AG10803 (cell line): ENCODE measurements at places on chromosomes 6 and 20.

GRCh38 chr6:10084111-10084986 lies 330.5 kb downstream of the TFAP2A start:
- no peak for DNase-seq

GRCh38 chr6:138601128-138601527 lies 101.8 kb upstream of the NHSL1 start:
- peak; percentile 29 for DNase-seq

GRCh38 chr6:64520050-64520449 lies 884.4 kb downstream of the PHF3 start:
- peak; percentile 80 for DNase-seq

DNA sequence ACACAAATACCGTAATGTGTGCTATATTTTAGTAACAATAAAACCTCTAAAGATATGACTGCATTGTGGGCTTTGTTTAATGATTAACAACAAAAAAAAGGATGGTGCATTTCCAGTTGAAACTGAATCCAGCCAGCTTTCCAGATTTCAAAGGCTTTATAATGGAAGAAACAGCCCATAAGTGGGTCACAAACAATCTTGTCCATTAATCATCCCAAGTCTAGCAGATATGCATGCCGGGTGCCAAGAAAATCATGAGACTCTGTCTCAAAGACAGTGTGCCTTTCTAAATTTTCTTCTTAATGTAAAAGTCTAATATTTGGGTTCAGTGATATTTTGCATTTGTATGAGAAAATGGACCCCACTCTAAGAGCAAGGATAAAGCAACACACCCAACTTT lies 20.6 kb upstream of the LAMP5 start:
- no peak for DNase-seq

DNA sequence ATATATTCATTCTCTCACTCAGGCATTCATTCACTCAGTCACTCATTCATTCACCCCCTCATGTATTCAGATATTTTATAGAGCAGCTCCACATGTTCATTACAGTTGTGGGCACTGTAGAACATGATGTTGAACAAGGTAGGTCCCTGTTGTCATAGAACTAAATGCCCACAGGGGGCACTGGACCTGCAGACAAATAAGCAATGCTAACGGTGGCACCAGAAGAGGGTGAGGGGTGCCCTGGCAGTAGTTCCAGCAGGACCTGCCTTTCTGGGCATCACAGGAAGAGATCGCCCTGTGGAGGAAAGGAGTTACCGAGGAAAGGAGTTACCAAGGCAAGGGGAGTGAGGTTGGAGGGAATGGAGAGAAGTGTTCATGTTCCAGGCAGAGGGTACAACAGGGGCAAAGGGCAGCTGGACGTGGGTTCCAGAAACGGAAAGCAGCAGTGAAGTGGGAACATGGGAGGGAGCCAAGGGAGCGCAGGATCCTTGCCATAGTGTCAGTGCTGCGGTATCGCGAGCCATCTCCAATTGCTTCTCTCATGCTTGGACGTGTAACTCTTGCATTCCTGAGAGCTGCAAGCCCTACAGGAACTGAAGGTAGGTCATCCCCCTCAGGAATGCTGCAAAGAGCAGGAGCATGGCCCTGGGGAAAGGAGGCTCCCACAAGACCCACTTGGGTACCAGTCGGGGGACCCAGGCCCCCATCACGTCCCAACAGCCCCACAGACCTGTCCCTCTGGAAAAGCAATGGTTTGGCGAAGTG lies 128.2 kb downstream of the EDN3 start:
- DNase-seq = no peak

GRCh38 chr6:28312939-28313338 lies 23.0 kb downstream of the ZSCAN31 start:
- DNase-seq = no peak

GRCh38 chr6:16544006-16544405 lies 217.3 kb downstream of the ATXN1 start:
- DNase-seq = peak; percentile 85

DNA sequence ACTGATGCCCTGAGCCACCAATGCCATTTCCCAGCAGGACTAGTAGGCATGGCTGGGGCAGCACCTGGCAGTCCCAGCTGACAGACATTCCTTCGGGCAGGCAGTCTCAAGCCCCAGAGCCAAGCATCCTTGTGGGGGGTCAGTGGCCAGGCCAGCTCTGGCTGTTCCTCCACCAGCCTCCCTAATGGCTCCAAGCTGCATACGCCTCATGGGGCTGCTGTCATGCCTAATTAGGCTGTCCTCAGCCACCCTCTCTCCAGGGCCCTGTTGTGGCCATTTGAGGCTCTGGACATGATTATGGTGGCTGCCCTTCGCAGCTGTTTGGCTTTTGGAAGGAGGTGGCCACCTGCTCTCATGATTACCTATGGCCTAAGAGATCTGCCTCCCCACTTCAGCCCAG lies 79.4 kb downstream of the DLGAP4 start:
- no peak for DNase-seq

- DNase-seq = no peak
These were observed 65.9 kb downstream of the BCAS1 start for GRCh38 chr20:54004445-54004844.

DNA sequence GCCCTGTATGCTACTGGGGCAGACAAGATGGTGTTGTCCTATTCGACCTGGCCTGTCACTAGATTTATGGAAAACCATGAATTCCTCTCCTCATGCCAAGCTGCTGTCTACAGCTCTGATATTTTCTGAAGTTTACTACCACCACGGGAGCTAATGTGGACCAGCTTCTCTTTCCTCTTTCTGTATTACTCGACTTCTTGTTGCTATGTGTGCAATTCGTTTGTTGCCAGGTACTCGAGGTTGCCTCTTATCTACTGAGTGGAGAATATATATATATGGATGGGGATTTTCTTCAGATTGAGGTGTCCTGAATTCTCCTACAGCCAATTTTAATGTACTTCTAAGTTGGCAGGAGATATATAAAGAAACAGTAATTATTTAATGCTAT lies 34.7 kb downstream of the MAN1A1 start:
- no peak for DNase-seq

GRCh38 chr20:62719250-62719935 lies 10.8 kb downstream of the NTSR1 start:
- DNase-seq = no peak

- DNase-seq = no peak
These were observed 62.4 kb downstream of the AKAP7 start for GRCh38 chr6:131197716-131198115.

DNA sequence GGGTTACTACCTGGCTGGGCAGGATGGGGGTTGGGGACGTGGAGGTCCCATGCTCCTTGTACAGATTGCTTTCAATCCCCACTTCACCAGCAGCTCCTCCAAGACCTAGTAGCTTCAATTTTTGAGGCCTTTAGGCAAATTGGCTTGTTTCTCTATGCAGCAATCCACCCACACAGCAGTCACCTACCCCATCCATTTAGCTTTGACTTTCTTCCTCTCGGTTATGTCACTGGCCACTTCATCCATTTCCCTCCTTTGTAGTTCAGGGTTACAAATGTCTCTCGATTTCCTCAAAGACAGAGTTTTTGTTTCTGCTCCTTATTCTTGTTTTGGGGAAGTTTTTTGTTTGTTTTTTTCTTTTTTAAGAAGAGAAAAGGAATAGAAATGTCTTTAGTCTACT lies 33.4 kb upstream of the RSPO4 start:
- no peak for DNase-seq

DNA sequence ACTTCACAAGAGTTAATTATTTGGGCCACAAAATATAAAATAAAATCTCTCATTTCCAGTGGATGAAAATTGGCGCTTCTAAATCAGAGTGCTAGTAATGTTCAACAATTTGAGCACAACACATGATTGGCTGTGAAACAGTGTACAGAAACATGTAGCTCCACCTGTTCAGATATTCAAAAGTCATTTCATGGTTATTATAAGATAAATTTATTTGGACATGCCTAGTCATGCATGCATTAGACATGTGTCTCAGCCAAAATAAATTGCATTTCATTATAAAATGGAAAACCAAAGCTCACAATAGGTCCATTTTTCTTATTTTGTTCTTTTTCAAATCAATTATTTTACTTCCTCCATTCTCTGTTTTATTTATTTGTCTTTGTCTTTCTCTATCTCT lies 374.8 kb downstream of the LMBRD1 start:
- no peak for DNase-seq

GRCh38 chr6:127385668-127386430 lies 42.4 kb upstream of the ECHDC1 start:
- no peak for DNase-seq

DNA sequence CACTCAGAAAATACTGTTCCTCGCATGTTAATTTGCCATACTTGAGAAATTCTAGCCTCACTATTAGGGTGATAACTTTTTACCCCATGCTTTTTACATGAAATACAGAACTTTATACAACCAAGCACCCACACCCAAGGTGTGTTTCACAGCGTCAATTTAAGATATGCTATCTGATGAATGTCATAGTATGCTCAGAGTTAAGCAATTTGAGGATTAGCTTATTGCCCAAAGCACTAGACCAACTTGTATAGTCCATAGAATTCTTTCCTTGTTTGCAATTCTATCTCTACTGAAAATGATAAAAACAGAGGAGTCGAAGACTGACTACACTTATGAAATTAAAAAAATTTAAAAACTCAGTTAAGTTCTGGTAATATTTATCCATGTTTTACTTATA lies 82.1 kb upstream of the CARMIL1 start:
- DNase-seq = no peak

GRCh38 chr6:87900160-87900698 lies 147.4 kb upstream of the SPACA1 start:
- DNase-seq = no peak

GRCh38 chr6:156857573-156857972 lies 80.4 kb downstream of the ARID1B start:
- no peak for DNase-seq

DNA sequence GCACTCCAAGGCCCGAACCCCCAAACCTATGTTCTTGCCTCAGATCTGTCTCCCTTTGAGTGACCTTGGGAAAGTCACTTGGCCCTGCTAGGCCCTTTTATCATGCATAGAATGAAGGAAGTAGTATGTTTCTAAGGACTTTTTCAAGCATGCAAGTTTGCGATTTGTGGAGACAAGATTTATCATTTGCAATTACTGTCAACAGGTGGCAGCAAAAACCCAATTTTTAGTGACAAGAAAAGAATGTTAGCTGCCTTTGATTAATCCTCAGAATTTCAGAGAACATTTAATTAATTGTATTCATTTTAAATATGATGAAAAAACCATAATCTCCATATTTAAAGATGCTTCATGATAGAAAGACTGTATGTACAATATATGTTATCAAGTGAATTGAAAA lies 28.3 kb upstream of the PREP start:
- DNase-seq = peak; percentile 67

GRCh38 chr20:24560571-24561491 lies 91.4 kb downstream of the SYNDIG1 start:
- no peak for DNase-seq

- DNase-seq = peak; percentile 68
These were observed 54.0 kb downstream of the TMEM242 start for GRCh38 chr6:157269261-157269794.

DNA sequence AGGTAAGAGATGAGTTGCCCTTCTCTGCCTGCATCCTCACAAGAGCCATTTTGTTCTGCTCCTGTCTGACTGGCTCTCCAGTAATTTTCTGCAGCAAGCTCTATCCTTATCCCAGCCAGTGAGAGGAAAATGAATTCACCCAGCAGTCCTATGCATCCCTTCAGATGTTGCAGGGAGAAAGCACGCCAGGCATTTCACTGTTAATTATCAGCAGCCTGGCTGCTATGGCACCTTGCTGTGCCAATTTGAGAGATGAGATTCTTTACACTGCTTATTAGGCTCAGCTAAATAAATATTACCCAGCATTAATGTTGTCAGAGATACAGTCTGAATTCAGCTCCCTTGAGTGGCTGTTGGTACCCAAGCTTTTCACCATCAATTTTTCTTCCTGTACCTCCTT lies 61.1 kb upstream of the SNAP25 start:
- no peak for DNase-seq

- no peak for DNase-seq
These were observed 34.3 kb upstream of the RNF144B start for GRCh38 chr6:18352842-18353241.

GRCh38 chr6:34332251-34333198 lies 59.9 kb downstream of the NUDT3 start:
- no peak for DNase-seq

DNA sequence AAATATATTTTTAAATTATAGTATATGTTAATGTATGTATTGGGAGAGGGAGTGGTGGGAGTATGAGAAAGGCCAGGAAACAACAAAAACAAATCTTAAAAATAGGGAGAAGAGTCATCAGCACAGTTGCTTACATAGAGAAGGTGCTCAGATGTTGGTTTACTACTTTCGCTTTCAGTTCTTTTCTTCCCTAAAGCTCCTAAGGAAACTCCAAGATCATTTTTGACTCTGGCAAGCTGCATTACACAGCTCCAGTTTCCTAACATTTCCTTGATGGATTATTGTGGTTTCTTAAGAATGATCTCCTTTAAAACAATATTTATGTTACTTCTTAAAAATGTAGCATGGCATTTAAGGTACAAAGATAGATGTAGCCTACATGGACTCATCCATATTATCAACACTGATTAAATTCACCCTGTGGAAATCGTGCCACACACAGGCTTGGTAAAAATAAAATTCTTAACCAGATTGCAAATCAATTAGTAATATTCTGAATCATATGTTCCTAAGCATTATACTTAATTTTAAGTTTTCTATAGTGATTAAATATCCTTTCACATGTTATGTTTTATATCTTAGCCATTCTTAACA lies 118.0 kb upstream of the MAN1A1 start:
- peak; percentile 42 for DNase-seq

DNA sequence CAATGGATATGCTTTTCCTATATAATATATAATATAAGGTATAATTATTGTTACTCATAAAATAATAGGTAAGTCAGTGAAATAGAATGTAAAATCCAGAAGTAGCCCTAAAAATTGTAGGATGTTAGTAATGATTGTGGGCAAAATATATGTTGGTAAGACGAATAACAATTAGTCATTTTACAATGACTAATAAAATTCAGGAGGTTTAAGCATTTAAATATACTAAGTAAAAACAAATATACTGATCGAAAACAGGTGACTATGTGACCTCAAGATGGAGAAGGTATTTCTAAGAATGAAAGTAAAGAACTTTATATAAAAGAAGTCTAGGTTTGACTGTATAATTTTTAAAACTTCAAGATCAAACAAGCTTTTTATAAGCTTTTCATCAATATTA lies 28.9 kb downstream of the FUCA2 start:
- no peak for DNase-seq

GRCh38 chr20:61933951-61934715 lies 131.5 kb downstream of the TAF4 start:
- DNase-seq = no peak

- DNase-seq = no peak
These were observed 203.0 kb downstream of the KCNQ5 start for GRCh38 chr6:72824833-72825232.

- DNase-seq = peak; percentile 72
These were observed 322.8 kb downstream of the CD83 start for GRCh38 chr6:14440215-14440910.

GRCh38 chr20:11700831-11701230 lies 216.9 kb upstream of the BTBD3 start:
- DNase-seq = no peak
